ENCODE measurements at places on chromosomes 5 and 9.
A peak's percentile ranks its signal among the peaks of the same experiment; 100 is the strongest.

GRCh38 chr9:130640681-130641080 lies 23.7 kb upstream of the PRDM12 start:
- DNase-seq, result no peak

DNA sequence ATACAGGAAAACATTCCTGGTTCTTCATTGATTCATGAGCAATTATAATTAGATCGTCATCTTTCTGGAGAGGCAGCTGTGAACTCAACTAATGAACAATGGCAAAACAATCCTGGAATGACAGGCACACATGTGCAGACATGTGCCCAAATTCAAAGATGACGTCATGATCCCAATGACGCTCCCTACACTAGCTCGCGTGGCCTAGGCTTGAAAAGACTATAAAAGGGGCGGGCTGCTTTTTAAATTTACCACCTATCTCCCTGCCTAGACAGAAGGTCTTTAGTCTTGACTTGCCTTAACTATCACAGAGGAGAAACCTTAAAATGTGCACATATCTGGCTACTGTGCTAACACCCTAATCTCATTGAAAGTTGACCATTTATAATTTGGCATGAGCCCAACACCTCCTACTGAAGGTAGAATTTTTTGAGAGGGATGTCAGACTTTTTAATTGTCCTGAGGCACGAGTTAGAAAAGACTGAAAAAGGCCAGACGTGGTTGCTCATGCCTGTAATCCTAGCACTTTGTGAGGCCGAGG lies 88.2 kb downstream of the PRRT1B start:
- no peak for DNase-seq

- DNase-seq, result no peak
Observed at GRCh38 chr9:77495834-77496671, 152.1 kb downstream of the GNA14 start.

GRCh38 chr9:109969573-109970237 lies 189.7 kb downstream of the PALM2AKAP2 start:
- DNase-seq, result no peak

DNA sequence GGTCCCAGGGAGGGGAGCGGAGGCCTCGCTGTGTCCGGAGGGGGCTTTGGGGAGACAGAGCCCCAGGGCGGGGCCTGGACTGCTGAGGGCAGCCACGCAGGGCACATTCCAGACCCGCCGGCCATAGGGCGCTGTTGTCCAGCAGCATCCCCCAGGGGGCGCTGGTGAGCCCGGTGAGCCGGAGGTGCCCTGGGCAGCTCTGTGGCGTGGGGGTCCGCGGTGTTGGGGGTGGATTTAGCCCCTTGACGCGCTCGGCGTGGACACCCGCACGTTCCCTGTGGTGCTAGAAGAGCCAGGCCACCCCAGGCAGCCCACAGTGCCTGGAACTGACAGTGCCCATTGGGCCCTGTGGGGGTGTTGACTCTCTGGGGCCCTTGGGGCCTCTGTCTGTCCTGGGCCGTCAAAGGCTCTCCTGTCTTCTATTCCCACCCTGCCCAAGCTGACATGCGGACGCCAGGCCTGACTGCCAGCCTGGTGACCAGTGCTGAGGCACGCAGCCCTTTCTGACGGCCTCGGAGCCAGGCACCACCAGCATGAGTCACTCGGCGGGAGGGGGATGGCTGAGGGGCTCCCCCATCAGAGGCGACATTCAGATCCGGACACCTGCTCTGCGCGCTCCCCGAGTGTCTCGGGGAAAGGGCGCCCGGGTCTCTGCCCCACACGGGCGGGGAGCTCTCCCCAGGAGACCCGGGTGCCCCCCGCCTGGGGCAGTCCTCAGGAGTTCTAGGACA lies 23.9 kb downstream of the TPPP start:
- peak; percentile 35 for DNase-seq

DNA sequence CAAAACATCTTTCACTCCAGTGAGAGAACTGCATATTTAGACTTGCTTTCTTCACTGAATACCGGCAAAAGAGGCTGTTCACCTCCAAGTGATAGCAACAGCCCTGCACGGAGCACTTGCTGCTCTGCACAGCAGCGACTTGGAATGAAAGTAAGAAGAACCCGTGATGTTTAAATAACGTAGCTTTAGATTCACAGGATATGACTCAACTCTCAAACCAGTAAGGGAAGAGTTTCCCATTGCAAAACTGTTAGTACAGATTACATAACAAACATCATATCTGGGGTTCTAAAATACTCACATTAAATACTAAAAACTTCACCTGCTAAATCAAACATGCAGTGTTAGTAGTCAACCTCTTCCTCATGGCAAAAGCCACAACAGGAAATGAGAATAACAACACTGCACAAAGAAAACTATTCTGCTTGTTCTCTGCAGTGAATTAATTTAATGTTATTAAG lies 203.4 kb downstream of the MCTP1 start:
- no peak for DNase-seq

DNA sequence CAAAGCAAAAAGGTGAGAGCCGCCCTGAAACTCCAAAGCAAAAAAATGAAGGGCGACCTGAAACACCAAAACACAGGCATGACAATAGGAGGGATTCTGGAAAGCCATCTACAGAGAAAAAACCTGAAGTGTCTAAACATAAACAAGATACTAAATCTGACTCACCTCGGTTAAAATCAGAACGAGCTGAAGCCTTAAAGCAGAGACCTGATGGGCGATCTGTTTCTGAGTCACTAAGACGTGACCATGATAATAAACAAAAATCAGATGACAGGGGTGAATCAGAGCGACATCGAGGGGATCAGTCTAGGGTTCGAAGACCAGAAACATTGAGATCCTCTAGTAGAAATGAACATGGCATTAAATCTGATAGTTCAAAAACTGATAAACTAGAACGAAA lies 108.8 kb downstream of the NIPBL start:
- DNase-seq, result no peak

- DNase-seq, result no peak
Observed at GRCh38 chr9:83969602-83970001, 10.4 kb downstream of the HNRNPK start.

DNA sequence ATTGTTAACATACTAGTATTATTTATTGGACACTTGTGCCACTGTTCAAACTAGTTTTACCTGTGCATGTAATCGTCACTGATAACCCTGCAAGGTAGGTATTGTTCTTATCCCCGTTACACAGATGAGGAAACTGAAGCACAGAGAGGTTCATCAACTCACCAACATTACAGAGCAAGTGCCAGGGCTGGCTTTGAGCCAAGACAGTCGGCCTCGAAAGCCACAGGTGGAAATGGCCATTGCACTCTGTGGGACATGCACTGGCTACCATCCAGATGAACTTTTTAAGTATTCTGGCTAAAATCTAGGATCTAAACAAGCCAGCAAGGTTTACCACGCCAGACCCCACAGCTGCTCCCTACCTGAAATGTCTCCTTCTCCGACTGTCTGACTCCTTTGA lies 57.9 kb downstream of the TEX10 start:
- DNase-seq, result no peak

- no peak for DNase-seq
Observed at GRCh38 chr9:123362856-123363255, 6.9 kb downstream of the CRB2 start.

DNA sequence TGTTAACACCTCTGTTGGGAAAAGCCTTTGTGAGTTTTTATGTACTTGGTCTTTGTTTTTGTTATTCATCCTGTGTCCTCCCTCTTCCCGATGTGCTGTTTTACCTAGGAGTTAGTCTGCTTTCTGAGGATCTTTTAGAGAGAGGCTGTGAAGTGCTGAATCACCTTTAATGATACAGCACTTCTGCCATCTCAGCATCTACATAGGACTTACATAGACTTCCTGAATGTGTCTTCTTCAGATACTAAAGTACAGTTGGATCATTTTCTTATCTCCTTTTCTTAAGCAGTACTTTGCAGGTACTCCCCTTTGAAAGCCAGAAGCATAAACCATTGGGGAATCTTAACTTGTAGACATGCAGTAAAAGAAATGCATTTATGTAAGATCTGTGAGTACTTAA lies 31.5 kb downstream of the OTULIN start:
- DNase-seq, result no peak

GRCh38 chr9:106779796-106780195 lies 83.2 kb upstream of the ZNF462 start:
- DNase-seq, result no peak

DNA sequence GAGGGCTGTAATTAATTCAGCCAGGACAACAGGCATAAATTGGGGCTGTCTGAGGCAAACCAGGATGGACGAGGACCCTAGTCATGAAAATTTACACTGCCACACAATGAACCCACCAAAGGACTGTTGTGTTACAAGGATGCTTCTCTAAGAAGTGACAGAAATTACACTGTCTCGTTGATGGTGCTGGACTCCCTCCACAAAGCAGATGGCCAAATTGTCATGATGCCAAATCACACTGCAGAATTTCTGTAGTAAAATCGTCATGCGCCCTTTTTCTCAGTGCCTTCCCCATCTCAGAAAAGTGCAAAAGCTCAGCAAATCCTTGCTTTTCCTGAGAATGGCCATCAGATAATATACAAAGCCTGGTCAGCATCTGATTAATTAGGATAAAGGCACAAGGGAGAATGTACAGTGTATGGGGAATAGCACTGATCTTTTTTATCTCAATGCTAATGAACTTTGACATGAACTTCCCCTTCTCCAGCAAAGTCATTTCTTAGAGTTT lies 545.8 kb downstream of the CSNK1G3 start:
- DNase-seq, result no peak

- DNase-seq, result no peak
Observed at GRCh38 chr5:154829589-154830218, 20.7 kb downstream of the FAXDC2 start.

- no peak for DNase-seq
Observed at GRCh38 chr5:87069974-87070608, 197.6 kb upstream of the RASA1 start.

GRCh38 chr9:129125478-129125877 lies 14.3 kb downstream of the PTPA start:
- DNase-seq, result no peak

- no peak for DNase-seq
Observed at GRCh38 chr9:88197016-88197415, 58.7 kb upstream of the SPATA31C2 start.

GRCh38 chr9:97307091-97307490 lies 368 bp upstream of the CCDC180 start:
- DNase-seq, result peak; percentile 7

Measured in activated CD4-positive, alpha-beta T cell treated with anti-CD3 and anti-CD28 coated beads for 24 hours (primary cell).